Stimulated activated CD4-positive, alpha-beta T cell treated with anti-CD3 and anti-CD28 coated beads, Interleukin-15, amount 100 ng/mL, for 48 hours (primary cell): ENCODE measurements at places on chromosomes 1 and 21.

DNA sequence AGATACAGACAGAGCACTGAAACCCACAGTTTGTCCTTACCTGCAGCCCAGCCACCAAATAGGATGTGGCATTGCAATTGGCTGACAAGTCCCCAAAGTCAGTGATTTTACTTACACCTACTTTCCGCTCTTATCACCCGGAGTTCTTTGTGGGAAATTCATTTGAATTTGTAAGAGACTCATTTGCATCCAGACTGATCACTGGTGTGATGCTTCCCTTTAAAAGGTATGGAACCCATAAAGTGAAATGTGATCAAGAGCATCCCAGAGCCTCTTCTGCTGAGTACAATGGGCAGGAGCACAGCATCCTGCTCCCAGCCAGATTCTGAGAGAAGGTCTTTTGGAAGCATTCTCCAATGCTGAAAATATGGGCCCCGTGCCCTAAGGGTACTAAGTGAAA is 161.4 kb downstream of the DAB1 start:
- DNase-seq = no peak

DNA sequence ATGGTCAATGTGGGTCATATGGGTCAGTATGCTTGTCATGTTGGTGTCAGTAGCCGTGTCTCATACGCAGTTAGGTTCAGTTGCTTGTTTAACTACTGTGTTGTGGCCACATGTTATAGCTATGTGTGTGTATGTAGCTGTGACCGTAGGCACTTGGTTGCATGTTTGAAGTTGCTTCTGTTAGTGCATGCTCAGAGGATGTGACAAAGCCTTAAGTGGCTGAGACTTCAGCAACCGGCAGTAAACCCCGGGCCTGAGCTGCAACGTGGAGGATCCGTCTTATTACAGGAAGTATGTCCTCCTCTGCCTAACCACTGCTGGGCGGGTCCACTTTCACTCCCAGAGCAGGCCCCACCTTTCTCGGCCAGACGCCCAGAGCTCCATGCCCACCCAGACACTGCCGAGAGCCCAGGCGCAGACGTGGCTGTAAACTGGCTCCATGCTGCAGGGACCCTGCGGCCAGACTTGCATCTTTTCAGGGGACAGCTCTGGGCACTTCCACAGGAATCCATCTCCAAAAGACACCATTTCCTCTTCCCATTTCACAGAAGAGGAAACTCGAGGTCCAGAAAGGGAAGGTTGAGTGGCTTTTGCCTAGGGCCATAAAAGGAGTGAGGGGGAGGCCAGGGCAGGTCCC is 2.2 kb downstream of the TCEA3 start:
- DNase-seq = no peak

DNA sequence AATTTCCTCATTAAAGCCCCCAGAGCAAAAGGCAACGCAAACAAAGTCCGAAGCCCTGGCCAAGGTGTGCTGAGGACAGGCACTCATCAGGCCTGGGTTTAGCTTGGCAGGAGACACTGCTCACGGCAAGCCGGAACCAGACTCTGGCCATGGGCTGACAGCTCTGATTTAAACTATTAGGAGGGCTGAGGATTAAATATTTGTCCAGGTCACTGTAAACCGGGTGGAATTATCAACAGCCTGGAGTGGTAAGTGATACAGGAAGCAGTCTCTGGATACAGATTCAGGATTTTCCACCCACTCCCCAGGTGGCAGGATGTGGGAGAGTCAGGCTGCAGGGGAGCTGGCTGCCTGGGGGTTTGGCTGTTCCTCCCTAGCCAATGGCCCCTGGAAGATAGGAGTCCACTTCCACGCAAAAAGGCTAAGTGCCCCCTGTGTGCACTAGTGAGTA is 42.4 kb downstream of the SLC66A1 start:
- DNase-seq = no peak

GRCh38 chr1:218475275-218475674 is 130.1 kb downstream of the TGFB2 start:
- DNase-seq = no peak
